Cortex of kidney (tissue), 1 donor: ENCODE measurements at places on chromosomes 2 and 18.

GRCh38 chr2:59223742-59224141 is 982.6 kb upstream of the FANCL start:
- DNase-seq = no peak

- no peak for DNase-seq
Observed at GRCh38 chr2:95260028-95261023, 13.9 kb upstream of the PROM2 start.

DNA sequence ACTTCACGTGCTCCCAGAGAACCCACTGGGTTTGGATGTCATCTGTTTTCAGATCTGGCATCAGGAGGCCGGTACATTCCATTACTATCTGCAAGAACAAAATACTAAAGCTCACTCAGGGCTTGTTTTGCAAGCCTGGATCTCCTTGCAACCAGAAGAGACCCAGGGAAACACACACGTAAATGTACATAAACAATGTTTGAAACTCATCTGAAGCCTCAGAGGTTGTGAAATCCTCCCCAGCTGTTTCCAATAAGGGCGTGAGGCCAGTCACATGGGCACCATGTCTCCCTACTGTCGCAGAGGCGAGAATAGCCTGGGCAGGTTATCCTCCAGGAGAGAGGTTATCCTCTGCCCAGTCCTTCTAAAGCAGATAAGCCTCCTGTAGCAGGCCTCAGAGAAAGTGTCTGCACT is 186.9 kb downstream of the GFPT1 start:
- no peak for DNase-seq

DNA sequence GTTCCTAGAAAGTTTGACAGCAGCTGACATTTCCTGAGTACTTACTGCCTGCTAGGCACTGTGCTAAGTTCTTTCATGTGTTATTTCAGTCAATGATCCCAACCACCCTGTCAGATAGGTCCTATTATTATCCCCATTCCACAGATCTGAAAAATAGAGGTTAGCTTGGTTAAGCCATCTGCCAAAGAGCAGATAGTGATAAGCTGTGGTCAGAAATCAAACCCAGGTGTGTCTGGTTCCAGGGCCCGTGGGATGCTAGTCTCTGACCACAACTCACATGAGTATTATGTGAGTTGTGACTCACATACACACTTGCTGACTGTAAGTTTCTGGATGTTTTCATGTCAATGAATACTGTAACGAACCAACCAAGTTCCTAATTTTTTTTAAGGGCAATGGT is 132.0 kb upstream of the APCDD1 start:
- no peak for DNase-seq

- DNase-seq = no peak
Observed at GRCh38 chr2:126720638-126721037, 64.7 kb downstream of the GYPC start.

DNA sequence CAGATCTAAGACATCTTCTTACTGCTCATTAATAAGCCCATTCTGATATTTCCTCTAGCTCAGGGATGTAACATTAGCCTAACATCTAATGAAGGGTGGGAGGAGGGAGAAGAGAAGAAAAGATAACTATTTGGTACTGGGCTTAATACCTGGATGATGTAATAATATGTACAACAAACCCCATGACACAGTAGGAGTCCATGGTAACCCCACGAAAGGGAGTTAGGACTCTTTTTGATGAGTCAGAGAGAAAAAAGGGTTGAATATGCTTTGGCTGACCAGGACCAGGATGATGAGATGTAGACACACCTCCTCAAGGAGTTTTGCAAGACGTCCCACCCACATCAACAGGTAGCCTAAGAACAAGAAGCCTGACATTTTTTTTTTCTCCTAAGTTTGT is 34.4 kb upstream of the DLX2 start:
- no peak for DNase-seq

GRCh38 chr18:13435586-13436333 is 217.2 kb downstream of the LDLRAD4 start:
- no peak for DNase-seq

DNA sequence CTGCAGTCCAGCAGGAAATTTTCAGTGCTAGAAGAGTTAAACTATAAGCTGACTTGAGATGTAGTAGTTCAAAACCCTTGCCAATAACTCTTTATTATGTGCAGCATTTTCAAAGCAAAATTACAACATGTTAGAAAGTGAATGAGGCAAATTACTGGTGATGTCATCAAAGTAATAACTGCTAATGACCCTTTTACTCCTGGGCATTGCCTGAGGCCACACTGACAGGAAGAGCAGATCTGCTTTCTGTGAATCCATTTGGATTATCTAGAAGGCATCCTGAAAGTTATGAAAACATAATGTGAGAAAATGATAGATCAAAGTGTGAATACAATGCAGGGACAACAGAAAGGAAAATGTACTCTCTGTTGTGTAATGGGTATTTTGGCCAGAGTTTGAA is 139.6 kb upstream of the TRIB2 start:
- no peak for DNase-seq

DNA sequence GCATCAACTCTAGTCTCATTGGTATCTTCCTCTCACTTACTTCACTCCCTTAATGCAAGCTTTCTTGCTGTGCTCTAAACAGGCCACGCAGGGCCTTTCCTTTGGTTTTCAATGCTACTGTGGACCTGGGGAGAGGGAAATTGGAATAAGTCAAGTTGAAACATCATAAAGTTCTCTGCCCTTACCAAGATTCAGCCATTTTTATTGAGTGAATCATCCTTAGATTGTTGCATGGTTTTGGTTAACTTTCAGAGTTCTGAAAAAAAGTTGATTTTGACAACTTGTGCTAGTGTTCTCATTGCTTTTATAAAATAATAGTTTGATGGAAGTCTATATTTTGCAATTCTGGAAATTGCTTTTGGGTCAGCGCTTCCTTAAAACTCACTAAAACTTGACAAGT is 852.8 kb upstream of the ACVR2A start:
- DNase-seq = no peak

DNA sequence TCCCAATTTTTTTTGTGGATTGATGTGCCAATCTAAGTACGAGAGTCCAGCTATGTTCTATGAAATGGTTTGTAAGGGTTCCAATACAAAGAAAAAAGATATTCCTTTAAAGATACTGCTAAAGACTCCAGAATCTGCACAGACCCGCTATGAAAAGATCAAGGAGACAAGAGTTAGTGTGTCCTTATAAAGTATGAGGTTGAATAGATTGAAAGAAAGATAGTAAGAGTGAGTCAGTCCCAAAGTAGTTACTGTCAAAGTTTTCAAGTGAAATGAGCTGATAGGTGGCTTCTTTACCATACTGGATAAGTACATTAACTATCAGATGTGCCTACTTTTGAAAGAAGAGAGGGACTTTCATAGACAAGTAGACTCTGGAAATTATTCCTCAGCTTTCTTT is 17.9 kb upstream of the EHBP1 start:
- DNase-seq = no peak

DNA sequence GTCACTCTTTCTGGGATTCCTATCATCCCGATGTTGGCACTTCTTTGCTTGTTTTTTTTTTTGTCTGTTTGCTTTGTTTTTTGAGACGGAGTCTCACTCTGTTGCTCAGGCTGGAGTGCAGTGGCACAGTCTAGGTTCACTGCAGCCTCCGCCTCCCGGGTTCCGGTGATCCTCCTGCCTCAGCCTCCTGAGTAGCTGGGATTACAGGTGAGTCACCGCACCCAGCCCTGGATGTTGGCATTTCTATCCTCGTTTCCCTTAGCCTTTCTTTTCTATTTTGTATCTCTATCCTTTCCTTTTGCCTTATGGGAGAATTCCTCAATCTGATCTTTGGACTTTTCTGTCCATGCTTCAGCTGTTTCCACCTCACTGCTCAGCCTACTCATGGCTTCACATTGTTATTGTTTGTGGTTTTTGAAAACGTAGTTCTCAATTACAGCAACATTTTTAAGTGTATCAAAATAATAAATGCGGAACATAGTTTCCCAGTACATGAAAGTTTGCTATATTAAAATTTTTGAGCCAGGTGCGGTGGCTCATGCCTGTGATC is 62.1 kb upstream of the ZNF516 start:
- no peak for DNase-seq

DNA sequence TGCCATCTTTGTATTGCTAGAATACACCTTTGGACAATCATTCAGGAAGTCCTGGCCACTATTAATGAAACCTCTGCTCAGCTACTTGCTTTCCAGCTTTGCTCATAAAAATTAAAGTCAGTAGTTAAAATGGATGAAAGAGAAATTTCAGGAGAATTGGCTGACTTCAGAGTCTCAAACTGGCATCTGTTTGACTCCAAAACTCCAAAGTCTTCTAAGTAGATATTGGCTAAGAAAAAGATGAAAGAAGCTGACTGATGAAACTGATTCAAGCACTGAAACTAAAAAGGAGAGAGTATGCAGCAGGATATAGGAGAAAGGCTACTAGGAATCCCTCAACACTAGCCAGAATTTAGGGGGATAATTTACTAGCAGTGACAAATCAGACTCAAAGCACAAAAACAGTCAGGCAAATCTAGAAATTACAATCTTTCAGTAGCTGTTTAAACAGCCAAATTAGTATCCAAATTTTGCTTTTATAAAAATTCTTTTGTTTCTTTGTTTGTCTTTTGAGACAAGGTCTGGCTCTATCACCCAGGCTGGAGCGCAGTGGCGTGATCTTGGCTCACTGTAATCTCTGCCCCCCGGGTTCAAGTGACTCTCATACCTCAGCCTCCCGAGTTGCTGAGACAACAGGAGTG is 52.1 kb upstream of the DTNA start:
- DNase-seq = no peak

DNA sequence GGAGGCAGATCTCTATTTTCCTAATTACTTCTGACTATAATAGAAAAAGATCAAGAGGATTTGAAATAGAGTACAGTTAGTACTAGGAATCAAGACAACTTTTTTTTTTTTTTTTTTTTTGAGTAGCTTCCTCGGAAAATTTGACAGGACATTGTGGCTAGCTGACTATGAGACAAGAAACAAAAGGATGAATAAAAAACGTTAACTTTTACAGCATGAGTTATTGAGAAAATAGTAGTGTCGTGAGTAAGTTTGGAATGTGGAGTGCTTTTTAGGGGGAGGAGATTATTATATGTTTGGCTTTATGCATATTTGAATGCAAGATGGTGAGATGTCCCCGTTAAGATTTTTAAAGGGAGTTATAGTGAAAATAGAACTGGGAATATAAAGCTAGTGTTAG is 27.7 kb upstream of the CPS1 start:
- no peak for DNase-seq
